ENCODE measurements at places on chromosomes 6 and 20. TPM values are rescaled to one million over a fixed set of nuclear protein-coding genes. Genes with fewer than 3 reads are reported as not detected.

GRCh38 chr20:38046572-38046971 lies 13.0 kb downstream of the RPRD1B start:
- H3K4me1 ChIP-seq: peaks cover 3% of the 10 kb centered on the region
- H3K4me3 ChIP-seq: no peak overlapping the region
- no peak for DNase-seq
- no peaks in the 10 kb centered on the region for H3K27me3 ChIP-seq
- H3K27ac ChIP-seq: no peak overlapping the region

- H3K36me3 ChIP-seq: no peaks in the 10 kb centered on the region
- H3K4me3 ChIP-seq: no peak overlapping the region
- no peak overlapping the region for H3K27ac ChIP-seq
- peaks cover 24% of the 10 kb centered on the region for H3K27me3 ChIP-seq
Observed at GRCh38 chr6:168314948-168315347, 4.6 kb downstream of the DACT2 start.

Gene PROKR2
- total RNA-seq: not detected

DNA sequence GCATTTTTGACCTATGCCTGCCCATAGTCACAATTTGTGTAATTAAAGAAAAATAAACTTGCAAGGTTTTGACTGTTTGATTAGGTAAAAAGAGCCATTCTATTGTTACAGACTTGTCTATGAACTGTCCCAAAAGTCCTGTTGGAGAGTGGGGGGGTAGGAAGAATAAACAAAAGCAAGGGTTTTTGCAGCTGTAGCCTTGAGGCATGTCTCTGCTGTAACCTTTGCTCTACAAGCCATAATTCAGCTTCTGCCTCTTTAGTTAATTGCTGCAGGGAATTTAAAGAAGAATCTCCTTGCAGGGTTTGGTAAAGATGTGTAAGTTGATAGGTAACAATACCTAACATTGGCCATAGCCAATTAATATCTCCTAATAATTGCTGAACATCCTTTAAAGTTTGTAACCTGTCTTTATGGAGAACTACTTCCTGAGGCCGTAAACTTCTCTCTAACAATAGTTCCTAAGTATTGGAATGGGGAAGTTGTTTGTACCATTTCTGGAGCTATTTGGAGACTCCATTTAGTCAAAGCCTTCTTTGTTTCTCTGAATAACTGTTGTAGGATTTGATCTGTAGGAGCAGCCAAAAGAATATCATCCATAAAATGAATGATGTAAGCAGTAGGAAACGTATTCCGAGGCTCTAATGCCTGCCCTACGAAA lies 7.9 kb upstream of the ABHD12 start:
- no peaks in the 10 kb centered on the region for H3K27me3 ChIP-seq
- no peak for DNase-seq
- H3K4me3 ChIP-seq: no peak overlapping the region
- H3K27ac ChIP-seq: no peak overlapping the region

GRCh38 chr6:111747829-111748228 lies 125.4 kb downstream of the FYN start:
- no peaks in the 10 kb centered on the region for H3K27me3 ChIP-seq
- DNase-seq: no peak
- peak overlapping the region; percentile 1 for H3K27ac ChIP-seq
- no peak overlapping the region for H3K4me3 ChIP-seq
- peaks cover 74% of the 10 kb centered on the region for H3K4me1 ChIP-seq
